ENCODE measurements at places on chromosomes 1 and 21.

- no peak for DNase-seq
- H3K27ac ChIP-seq, result no peak overlapping the region
- no peaks in the 10 kb centered on the region for H3K27me3 ChIP-seq
- no peaks in the 10 kb centered on the region for H3K36me3 ChIP-seq
These were observed 303.9 kb downstream of the SEC16B start for GRCh38 chr1:177665935-177666334.

- H3K27ac ChIP-seq, result no peak overlapping the region
- no peak overlapping the region for H3K4me3 ChIP-seq
- no peaks in the 10 kb centered on the region for H3K36me3 ChIP-seq
- no peaks in the 10 kb centered on the region for H3K27me3 ChIP-seq
- no peak for DNase-seq
These were observed 168.0 kb downstream of the PPP1R12B start for GRCh38 chr1:202516434-202516877.

DNA sequence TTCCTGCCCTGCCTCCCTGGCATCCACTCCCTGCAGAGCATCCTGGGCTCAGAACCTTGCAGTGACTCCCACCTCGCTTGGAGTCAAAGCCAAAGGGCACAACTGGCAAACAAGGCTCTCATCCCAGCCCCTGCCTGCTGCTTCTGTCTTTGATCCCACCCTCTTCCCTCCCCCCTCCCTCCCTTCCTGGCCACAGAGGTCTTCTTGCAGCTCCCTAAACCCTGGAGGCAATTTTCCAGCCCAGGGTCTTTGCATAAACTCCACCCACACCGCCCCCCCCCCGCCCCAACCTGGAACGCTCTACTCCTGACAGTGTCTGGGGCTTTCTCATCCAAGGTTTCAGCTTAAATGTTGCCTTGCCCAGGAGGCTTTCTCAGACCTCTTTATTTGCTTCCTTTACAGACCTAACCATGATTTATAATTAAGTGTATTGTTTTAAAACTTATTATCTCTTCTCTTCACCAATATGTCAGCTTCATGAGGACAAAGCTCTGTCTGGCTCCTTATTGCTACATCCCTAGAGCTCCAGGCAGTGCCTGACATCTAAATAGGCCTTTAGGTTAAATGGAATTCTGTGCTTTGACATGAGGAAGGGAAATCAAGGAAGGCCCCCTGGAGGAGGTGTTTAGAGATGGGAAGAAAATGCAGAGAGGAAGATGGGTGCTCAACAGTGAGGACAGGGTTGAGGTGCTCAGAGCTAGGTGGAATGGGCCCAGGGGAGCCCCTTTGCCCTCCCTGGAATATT, 37.7 kb upstream of the PADI1 start:
- no peaks in the 10 kb centered on the region for H3K27me3 ChIP-seq
- no peak for DNase-seq
- H3K4me3 ChIP-seq, result no peak overlapping the region
- no peaks in the 10 kb centered on the region for H3K36me3 ChIP-seq
- no peaks in the 10 kb centered on the region for H3K4me1 ChIP-seq

DNA sequence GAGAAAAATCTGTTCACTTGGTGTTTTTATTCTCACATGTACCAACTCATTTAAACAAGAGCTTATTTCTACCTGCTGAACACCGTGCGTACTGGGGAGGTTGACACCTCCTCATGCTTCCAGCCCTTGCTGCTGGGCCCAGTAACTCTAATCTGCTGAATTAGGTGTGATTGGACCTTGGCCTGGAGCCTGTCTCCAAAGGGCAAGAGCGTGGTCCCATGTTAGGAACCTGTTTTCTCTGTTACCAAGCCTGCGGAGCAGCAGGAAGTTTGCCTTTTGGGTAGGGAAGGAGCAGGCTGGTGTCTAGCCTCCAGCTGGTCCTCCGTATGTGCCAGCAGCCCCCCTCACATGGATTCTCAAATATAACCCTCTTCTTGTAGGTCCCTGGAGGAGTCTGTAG, 10.9 kb upstream of the SLC27A3 start:
- no peaks in the 10 kb centered on the region for H3K4me1 ChIP-seq
- H3K27me3 ChIP-seq, result no peaks in the 10 kb centered on the region
- no peak for DNase-seq
- no peak overlapping the region for H3K4me3 ChIP-seq
- peaks cover 11% of the 10 kb centered on the region for H3K36me3 ChIP-seq

GRCh38 chr21:14923468-14923867, 141.3 kb downstream of the NRIP1 start:
- no peaks in the 10 kb centered on the region for H3K27me3 ChIP-seq
- no peak overlapping the region for H3K4me3 ChIP-seq
- H3K36me3 ChIP-seq, result no peaks in the 10 kb centered on the region
- no peak for DNase-seq
- H3K4me1 ChIP-seq, result no peaks in the 10 kb centered on the region

GRCh38 chr1:92820024-92820423, 11.8 kb upstream of the RPL5 start:
- no peaks in the 10 kb centered on the region for H3K27me3 ChIP-seq
- H3K4me3 ChIP-seq, result no peak overlapping the region
- H3K27ac ChIP-seq, result no peak overlapping the region
- no peak for DNase-seq
- H3K4me1 ChIP-seq, result no peaks in the 10 kb centered on the region

DNA sequence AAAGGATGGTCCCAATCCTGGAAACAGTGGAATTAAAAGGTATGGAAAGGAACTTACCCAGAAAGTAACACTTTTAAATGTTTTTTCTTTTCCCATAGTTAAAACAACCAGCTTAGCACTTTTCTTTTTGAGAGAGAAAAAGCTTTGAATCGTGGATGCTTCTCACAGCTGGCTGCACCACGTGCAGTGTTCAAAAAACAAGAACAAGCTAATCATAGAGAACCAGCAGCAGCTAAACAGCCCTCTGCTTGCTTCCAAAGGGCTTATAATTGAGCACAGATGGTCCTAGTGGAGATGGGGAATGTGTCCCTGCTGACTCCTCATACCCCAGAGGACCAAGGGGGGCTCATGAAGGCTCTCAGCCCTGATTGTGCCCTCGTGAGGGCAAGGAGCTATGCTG, 26.4 kb downstream of the UTP25 start:
- no peaks in the 10 kb centered on the region for H3K27me3 ChIP-seq
- no peak for DNase-seq
- peaks cover 3% of the 10 kb centered on the region for H3K4me1 ChIP-seq
- peaks cover 4% of the 10 kb centered on the region for H3K36me3 ChIP-seq

- H3K4me1 ChIP-seq, result peaks cover 32% of the 10 kb centered on the region
- H3K4me3 ChIP-seq, result no peak overlapping the region
- no peaks in the 10 kb centered on the region for H3K27me3 ChIP-seq
- DNase-seq, result peak; percentile 7
These were observed 28.3 kb upstream of the RCSD1 start for GRCh38 chr1:167601442-167602383.

- peaks cover 4% of the 10 kb centered on the region for H3K27me3 ChIP-seq
- H3K4me3 ChIP-seq, result no peak overlapping the region
- H3K4me1 ChIP-seq, result peaks cover 14% of the 10 kb centered on the region
- no peaks in the 10 kb centered on the region for H3K36me3 ChIP-seq
- DNase-seq, result no peak
- H3K27ac ChIP-seq, result no peak overlapping the region
These were observed 5.8 kb downstream of the LAMC2 start for GRCh38 chr1:183191833-183192232.

Measured in T-cell (primary cell).